ENCODE measurements at places on chromosomes 7 and 10. TPM values are rescaled to one million over a fixed set of nuclear protein-coding genes. Genes with fewer than 3 reads are reported as not detected.

Gene SGPL1
- 19.5 TPM for total RNA-seq

Gene CACNB2
- not detected for total RNA-seq

Gene TRPV5
- total RNA-seq: not detected

Gene CFAP70
- 0.60 TPM for total RNA-seq

- no peak overlapping the region for H3K27ac ChIP-seq
- no peak for DNase-seq
- no peak overlapping the region for H3K4me3 ChIP-seq
- no peaks in the 10 kb centered on the region for H3K27me3 ChIP-seq
- peaks cover 48% of the 10 kb centered on the region for H3K36me3 ChIP-seq
- H3K4me1 ChIP-seq: peaks cover 46% of the 10 kb centered on the region
These were observed 76.6 kb upstream of the PDGFA start for GRCh38 chr7:596071-596818.
